COR-L47 (cell line): ENCODE measurements at places on chromosomes 12 and 14.

DNA sequence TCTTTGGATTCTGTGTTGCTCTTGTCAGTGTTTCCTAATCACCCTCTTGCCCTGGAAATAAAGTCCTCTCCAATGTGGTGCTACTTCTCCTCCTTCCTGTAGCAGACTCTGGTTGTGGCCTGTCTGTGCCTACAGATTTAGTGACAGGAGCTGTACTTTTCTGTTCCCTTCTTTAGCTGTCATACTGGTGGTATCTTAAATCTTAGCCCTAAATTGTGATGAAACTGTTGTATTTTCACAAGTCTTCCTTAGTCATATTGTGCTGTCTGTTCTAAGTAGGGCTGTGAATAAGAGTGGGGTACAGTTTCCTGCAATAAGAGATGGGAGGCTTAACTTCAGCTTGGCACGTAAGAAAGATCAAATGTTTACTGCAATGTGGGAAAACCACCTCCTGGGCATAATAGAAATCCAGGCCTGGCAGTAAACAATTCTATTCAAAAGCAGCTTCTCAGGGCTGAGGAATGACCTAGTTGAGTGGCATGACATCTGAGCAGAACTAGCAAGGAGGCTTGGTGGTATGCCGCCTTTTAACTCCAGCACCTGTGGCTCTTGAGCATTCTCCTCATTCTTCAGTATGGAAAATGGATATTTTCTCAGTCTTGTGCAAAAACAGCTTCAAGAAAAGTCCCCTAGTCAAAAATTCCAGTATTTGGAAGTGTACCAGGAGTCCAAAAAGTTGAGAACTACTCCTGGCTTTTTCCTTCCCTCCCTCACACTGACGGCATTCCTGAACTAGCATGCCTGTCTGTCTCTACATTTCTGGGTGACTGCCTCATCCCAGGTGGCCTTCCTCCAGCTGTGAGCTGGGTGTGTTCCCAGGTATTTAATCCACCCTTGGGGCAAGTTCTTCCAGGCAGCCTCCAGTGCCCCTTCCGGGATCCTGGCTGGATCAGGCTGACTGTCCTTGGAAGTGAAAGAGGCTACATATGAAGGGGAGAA, 19.5 kb downstream of the ANO6 start:
- no peak for DNase-seq

GRCh38 chr12:20483776-20484175, 115.4 kb downstream of the PDE3A start:
- no peak for DNase-seq

GRCh38 chr12:93139028-93139665, 210.1 kb upstream of the EEA1 start:
- DNase-seq = no peak

DNA sequence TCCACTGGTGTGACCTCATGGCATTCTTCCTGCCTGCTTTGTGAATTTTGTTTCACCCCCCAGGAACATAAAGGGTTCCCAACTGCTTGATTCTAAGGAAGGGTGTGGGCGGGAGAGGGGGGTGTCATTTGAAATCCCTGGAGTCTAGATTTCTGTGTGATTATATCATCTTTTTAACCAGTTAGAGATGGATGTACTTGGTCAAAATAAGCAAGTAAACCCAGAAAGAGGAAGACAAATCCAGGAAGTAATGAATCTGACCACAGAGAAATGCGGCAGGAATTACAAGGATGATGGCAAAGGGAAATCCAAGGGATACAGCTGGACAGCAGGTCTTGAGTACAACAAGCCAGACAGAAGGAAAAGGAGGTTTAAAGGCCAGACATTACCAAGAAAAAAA, 38.9 kb downstream of the DMAC2L start:
- no peak for DNase-seq

DNA sequence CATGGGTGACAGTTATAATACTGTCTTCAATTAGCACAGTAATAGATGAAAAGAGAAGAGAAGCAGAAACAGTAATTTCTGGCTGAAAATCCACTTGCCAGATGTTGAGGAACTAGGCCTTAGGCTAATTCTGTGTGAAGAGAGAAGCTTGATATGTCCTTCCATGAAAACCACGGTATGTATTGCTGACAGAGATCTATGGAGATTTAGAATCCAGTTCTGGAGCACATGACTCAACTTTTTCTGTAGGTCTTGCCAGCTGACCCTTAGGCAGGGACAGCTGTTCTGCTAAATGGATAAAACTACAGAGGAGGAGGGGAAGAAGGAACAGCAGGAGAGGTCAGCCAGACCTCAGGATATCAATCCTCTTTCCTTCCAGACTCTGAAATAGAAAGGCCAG, 211.5 kb downstream of the PRKD1 start:
- DNase-seq = no peak

DNA sequence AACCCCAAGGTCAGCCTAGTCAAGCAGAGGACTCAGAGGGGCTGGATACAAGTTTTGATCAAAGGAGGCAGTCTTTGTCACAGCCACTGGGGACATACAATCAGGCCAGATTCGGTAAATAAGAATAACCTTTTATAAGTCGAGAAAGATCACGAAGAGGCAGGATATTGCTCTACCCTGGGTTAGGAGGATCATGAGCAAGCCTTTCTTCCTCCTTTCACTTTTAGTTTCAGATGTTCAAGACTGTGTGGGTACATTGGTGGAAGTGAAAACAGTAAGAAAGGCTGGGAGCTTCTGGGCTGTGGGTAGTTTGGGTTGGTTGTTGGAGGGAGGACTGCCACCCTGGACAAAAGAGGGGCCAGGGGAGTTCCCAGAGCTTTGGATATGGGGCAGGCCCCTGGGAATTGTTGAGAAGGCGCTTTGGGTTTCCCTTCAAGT, 127.7 kb downstream of the SNAPC1 start:
- no peak for DNase-seq

GRCh38 chr12:112170971-112171596, 45.7 kb downstream of the TRAFD1 start:
- DNase-seq = no peak

DNA sequence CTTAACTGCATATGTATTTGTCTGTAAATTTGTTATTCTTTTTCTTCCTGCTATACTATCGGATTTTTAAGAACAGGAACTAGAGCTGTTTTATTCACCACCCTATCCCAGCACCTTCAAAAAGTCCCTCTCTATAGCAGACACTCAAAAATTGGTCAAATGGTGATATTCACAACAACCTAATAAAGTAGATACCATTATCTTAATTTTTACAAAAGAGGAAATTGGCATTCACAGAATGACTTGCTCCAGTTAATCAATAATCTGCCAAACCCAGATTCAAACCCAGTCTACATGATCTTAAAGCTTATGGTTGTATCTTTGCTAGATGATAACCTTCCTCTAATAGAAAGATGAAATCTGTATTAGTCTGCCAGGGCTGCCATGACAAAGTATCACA, 426.6 kb downstream of the EGLN3 start:
- no peak for DNase-seq

DNA sequence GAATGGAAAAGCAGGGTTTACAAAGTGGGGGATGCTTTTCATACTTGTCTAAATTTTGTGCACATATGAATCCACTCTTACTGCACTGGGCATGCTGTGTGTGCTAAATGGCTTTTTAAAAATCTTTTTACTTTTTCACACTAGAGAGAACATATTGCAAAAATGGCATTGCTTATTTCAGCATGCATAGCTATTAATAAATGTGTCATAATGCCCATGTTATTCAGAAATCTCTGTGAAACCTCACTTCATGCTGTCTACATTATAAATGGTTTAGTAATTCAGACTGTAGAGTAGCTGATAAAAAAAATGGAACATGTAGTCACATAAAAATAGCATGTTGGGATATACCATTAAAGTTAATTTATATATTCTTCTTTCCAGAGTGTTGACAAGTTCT, 593.8 kb downstream of the RPL10L start:
- no peak for DNase-seq

DNA sequence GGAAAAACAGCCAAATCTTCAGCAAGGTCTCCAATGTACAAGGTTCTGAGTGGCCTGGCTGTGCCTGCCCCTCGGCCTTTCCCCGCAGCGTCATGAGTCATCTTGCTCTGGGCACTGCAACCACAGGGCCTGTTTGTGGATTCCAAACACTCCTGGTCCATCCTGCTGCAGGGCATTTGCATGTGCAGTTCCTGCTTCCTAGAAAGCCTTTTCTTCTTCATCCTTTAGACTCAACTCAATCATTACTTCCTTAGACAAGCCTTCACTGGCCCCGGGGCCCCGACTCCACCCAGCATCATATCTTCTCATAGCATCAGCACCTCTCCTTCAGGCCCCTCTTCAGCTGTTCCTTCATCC, 101.8 kb upstream of the EGLN3 start:
- no peak for DNase-seq

DNA sequence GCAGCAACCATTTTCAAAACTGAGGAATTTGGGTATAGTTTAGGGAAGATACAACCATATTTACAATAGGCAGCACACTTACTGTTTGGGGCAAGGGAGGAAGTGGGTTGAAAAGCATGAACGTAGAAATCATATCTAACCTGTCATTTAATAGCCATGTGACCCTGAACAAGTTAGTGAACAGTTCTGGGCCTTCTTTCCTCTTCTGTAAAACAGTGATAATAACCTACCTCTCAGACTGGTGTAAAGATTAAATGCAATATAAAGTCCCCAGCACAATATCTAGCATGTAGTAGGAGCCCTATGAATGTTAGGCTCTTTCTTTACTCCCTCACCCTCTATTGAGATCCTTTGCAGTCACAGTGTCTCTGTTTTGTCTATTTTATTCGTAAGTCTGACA, 33.5 kb downstream of the A2ML1 start:
- no peak for DNase-seq

DNA sequence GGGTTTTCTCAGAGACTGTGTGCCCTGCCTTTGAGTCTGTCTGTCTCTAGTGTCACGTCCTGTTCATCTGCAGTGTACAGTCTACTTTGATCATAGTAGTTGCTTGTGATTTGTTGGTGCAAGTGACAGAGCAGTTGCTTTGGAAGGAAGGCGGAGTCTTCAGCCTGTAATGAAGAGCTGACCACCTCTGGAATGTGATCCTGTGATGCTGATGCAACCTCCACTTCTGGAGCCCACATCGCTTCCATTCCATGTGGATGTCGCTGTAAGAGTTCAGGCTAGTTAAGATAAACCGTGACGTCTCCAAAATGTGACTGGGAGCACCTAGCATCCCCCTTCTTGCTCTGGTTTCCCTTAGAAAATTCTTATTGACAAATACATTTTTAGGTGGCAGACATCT, 51.8 kb downstream of the PELI2 start:
- DNase-seq = no peak

DNA sequence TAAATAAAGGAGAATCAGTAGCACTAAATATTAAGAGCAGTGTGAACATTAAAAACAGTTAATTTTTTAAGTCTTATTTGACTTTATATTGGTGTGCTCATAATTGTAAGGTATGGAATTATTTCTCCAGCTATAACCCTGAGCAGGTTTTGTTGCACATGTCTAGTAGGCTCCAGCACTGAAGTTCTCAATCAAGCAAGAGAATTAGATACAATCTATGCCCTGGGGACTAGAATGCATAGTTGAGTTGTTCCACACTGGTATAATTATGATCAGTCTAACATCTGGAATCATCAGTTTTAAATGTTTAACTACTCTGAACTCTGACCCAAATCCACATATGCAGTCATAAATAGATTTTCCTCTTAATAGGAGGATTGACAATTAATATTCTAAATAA, 257.8 kb upstream of the ARHGAP5 start:
- no peak for DNase-seq

GRCh38 chr12:123269896-123270213, 1.8 kb downstream of the CDK2AP1 start:
- DNase-seq = no peak

DNA sequence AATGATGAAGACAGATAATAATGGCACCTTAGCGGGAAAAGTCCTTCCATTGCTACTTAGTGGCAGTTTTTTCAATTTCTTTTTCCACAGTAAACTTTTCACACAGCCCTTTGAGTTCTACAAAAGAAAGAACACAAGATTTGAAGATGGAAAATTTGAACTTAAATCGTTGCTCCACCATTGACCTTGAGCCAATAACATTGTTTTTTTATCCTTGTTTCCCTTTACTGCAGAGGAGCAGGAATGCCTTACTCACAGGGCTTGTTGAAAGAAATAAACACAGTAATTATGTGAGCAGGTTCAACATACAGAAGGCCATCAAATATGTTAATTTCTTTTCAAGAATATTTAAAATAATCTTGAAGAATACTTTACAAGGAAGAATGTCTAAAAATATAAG, 181.5 kb upstream of the KRR1 start:
- DNase-seq = no peak

- DNase-seq = no peak
These were observed 139.9 kb downstream of the AKAP6 start for GRCh38 chr14:32468955-32469354.

GRCh38 chr14:47778631-47779030, 103.2 kb upstream of the MDGA2 start:
- no peak for DNase-seq

DNA sequence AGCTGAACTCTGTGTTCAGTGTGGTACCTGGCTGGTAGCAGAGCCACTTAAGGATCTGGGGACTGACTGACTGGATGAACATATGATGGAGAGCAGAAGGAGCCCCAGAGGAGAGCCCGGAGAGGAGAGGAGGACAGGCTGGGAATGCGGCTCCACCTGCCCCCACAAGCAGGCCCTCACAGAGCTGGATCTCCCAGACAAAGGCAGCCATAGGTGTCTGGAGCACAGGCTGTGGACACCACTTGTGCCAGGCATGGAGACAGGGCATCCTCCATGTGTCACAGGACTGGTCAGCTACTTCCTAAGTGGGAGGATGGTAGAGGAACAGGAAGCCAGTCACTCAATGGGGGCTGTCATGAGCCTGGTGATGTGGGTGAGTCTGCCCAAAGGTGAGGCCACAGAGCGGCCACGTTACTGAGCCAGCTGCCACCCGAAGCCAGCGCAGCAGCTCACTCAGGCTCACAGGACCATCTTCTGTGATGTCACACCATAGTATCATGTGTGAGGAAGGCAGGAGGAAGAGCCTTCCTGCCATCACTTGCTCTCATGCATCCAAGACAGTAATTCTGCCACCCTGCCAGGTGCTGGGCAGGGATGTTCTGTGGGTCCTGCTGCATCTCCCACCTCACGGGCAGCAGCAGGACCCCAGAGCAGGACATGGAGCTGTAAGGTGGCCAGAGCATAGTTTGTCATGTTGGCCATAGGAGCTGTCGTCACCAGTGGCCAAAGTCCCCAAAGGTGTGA, 72.1 kb downstream of the PRIMA1 start:
- DNase-seq = no peak

GRCh38 chr14:80664576-80664975, 277.0 kb downstream of the CEP128 start:
- no peak for DNase-seq

- no peak for DNase-seq
These were observed 918 bp downstream of the RNASE1 start for GRCh38 chr14:20801726-20802125.

DNA sequence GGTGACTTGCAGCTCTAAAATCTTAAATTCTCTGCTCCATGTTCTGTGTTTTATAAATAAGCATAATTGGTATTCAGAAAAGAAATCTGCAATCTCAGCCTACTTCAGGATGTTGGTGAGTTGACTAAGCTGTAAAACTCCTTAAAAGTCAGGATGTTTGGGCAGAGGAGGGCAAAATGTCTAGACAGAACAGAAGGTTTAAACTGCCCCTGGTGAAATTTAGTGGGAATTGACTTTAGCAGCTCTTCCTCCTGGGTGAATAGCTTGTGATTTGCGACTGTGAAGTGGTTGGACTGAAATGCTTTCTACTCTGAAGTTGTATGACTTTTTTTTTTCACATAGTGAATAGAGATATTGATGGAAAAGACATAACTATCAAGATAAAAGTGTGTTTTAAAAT, 85.8 kb downstream of the CAND1 start:
- DNase-seq = no peak
